ENCODE measurements at places on chromosomes 11 and 22.

- no peak for DNase-seq
Measured at GRCh38 chr11:86592047-86592591, 80.3 kb downstream of the ME3 start.

GRCh38 chr11:48055292-48056132 is 75.2 kb downstream of the PTPRJ start:
- DNase-seq: no peak

DNA sequence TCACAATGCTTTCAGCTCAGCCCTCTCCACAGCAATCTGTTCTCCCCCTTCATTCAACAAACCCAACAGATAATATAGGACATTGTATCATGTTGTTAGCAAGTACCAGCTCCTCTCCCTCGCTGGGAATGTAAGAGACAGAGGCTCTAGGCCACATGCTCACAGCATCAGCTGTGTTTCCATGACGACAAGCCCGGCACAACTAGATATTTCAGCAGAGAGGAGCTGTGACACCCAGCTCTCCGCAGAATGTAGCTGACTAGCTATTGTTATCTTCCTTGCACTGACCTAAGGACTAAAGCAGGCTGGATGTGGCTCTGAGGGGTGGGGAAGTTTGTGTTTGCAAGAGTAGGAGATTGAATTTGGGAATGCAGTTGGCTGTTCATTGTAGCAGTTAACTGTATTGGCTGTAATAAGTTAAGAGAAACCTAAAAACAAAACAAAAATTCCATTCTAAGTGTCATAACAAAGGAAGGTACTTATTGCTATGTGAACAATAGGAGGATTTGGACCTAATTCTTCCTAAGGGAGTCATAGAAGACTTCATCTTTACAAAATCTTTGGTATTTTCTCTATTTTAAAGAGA is 28.0 kb upstream of the RRAS2 start:
- no peak for DNase-seq

DNA sequence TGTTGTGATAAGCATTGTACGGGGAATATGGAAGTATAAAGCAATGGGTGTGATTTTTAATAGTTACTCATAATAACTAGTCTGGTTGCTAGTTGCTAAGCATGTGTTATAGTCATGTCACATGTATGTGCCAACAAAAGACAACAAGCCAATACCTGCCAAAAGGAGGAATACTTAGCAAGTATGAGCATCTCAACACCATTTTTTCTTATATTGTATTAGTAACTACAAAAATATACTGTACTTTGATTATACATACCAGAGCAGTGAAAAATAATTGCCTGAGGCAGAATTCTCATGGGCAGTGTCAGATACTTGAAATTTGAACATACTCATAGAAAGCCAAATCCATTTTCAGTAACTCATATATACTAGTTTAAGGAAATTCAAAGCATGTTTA is 62.4 kb upstream of the ALKBH3 start:
- no peak for DNase-seq

GRCh38 chr22:36341640-36342041 is 46.1 kb downstream of the MYH9 start:
- DNase-seq: no peak

DNA sequence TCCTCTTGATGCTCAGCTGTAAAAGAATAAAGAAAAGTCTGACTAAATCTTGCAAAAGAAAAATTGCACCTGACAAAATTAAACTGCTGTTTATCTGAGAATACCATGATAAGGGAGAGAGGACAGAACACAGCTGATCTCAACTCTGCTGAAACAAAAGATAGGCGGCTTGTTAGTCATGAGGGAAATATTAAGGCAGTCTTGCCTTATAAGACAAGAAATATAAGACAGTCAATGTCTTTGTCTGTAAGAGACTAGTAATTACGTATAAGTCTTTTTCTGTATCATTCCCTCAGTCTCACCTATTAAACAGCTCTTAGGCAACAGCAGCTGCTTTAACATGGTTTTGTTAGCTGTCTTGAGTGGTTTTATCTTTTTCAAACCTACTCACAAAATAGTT is 296.6 kb downstream of the LUZP2 start:
- DNase-seq: no peak

- DNase-seq: no peak
Measured at GRCh38 chr11:73191151-73191550, 26.9 kb upstream of the P2RY2 start.

- peak; percentile 65 for DNase-seq
Measured at GRCh38 chr11:128522055-128522942, 65.1 kb downstream of the ETS1 start.

- no peak for DNase-seq
Measured at GRCh38 chr22:24426851-24427499, 424 bp upstream of the ADORA2A start.

DNA sequence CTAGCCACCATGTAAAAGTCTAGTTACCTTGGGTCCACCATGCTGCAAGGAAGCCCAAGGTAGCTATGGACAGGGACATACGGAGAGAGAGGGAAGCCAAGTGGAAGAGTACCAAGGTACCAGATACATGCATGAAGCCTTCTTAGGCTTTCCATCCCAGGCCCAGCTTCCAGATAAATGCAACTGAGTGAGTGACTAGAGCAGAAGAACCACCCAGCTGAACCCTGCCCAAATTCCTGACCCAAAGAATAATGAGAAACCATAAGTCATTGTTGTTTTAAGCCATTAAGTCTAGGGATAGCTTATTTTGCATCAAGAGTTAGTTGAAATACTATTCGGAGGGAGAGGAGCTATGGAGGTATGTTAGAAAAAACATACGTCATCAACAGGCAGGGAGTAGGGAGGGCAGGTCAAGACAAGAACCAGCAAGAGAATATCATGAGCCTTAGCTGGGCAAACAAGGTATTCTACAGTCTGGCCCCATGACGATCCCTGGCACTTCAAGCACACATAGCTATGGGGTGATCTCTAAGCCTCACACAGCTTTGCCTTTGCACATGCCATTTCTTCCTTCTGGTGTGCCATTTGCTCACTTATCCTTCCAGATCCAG is 36.5 kb upstream of the APLNR start:
- DNase-seq: no peak

GRCh38 chr22:47190276-47190956 is 428.0 kb downstream of the TBC1D22A start:
- DNase-seq: no peak

- no peak for DNase-seq
Measured at GRCh38 chr11:65066315-65066714, 8.0 kb upstream of the NAALADL1 start.

GRCh38 chr22:20588843-20589581 is 81.6 kb downstream of the MED15 start:
- no peak for DNase-seq

DNA sequence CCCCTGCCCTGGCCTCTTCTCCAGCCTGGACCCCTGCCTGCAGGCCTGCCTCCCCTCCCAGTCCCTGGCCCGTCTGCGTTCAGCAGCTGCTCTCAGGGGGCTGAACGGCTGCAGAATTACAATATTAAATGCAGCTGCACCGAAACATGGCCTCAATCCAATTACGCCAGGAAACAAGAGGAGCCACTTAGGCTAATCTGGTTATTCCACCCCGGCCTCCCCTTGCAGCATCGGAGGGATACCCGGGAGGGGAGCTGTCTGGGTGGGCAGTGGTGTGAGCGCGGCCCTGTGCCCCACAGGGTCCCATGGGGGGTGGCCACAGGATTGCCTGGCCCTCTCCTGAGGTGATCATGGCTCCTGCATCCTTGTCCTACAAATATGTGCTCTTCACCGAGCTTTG is 42.6 kb downstream of the FLRT1 start:
- no peak for DNase-seq

GRCh38 chr22:26041931-26042330 is 127.3 kb upstream of the SEZ6L start:
- DNase-seq: no peak

GRCh38 chr22:49753961-49754695 is 73.5 kb downstream of the BRD1 start:
- no peak for DNase-seq

GRCh38 chr11:35211952-35212351 is 73.0 kb downstream of the CD44 start:
- no peak for DNase-seq

- no peak for DNase-seq
Measured at GRCh38 chr11:1949922-1950321, 2.8 kb downstream of the MRPL23 start.

GRCh38 chr11:68076371-68077042 is 37.7 kb downstream of the TCIRG1 start:
- DNase-seq: no peak

DNA sequence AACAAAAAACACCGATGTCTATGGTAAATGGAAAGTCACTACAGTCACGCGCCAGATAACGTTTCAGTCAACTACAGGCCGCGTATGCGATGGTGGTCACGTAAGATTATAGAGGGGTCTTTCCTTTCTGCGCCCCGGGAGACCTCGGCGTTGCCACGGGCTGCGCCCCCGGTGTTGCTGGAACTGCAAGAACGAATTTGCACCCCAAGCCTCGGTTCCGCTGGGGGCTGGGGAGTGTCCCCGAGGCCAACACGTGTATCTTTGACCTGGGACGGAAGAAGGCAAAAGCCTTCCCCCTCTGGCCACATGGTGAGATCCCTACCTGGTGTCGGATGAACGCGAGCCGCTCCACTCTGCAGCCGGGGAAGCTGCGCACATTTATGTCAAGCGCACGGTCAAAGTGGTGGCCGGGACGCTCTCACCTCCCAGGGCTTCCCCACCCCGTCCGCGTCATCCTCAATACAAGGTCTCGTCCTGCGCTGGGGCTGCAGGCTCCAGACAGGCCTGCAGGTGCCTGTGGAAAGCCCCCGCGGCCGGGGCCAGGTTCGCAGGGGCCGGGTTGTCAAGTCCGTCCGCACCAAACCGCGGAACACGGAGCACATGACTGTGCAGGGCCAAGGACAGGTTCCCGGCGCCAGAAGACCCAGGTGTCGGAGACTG is 29.3 kb upstream of the APLP2 start:
- no peak for DNase-seq

DNA sequence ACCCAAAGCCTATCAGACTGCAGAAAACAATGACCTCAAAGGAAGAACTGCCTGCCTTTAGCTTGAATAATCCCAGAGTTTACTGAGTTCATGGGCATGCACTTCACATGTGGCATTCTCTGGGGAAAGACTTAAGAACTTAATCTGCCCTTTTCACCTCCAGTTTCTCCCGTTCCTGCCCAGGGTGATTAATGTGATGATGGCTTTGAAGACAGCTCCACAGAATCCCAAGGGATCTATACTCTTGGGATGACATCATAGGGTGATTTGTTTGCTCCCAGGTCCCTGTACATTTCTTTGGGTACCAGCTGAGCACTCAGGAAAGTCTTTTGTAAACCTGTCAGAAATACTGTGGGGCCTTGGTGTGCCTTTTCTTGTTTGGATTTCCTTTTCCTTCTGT is 14.0 kb downstream of the FJX1 start:
- no peak for DNase-seq

DNA sequence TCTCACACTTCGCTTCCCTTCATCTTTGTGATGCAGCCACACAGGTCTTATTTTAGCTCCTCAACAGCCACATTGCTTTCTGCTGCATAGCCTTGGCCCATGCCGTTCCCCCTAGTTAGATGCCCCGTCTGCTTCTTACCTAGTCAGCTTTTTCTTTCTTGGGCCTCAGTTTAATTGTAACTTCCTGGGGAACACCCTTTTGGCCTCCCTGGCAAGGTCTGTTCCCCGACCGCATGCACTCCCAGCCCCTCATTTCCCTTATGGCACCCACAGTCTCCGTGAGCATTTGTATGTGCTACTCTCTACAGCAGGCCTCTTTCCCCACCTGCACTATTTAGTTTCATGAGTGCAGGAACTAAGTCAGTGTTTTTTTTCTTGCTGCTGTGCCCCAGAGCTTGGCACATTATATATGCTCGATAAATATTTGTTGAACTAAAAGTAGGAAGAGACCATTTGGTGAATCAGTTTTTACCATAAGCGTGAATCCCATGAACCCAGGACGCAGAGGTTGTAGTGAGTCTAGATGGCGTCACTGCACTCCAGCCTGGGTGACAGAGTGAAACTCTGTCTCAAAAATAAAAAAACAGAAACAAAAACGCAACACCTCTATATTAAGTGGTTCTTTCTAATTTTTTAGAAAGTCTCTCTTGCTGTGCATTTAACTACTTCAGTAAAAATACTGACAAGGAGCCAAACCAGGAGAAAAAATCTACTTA is 38.5 kb downstream of the TNRC6B start:
- DNase-seq: no peak

DNA sequence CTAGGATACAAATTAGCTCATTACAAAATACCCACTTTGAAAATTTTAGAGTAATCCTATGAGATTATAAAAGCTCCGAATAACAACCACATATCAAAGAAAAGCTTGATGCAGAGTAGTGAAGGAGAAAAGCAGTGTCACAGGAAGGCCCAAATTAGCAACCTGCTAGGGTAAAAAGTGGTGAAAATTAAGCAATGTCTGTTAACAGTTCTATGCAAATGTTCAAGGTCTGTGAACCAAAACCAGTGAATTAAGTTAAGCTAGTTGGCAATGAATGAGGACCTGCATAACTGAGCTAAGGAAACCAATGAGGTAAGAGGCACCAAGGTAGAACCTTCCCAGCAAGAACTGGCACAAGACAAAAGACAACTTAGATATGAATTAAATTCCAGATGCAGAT is 29.6 kb downstream of the PRDM10 start:
- DNase-seq: no peak

DNA sequence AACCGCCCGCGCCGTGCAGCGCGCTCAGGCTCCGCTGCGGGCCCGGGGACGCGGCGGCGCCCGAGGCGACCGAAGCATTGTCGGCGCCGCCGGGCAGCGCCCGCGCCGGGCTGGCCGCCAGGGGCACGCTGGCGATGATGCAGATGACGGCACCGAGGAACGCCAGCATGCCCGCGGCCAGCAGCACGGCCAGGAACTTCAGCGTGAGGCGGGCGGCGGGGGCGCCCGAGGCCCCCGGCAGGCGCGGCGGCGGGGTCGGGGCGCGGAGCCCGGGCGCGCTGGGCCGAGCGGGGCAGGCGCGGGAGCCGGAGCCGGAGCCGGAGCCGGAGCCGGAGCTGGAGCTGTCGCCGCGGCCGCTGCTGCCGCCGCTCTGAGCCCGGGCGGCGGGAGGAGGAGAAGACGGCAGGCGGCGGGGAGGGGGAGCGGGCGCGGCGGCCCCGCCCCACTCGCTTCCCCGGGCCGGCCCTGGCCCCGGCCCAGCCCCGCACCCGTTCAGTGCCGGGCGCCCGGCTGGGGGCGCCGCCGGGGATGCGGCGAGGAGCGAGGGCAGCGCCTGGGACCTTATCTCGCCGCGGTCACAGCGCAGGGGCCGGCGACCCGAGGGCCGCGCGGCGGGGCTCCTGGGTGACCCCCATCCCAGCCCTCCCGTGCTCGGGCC is at the start of gene NPTXR:
NPTXR (minus strand) TSS at position 372 of the 658 bp plus-strand sequence.
- no peak for DNase-seq

Data from esophagus squamous epithelium (tissue), 5 donors.